ENCODE measurements at places on chromosomes 11 and 22.

- peak; percentile 81 for DNase-seq
Measured at GRCh38 chr11:66868726-66869566, 12.1 kb downstream of the LRFN4 start.

GRCh38 chr11:16001899-16002426 is 354.4 kb downstream of the SOX6 start:
- DNase-seq = no peak

DNA sequence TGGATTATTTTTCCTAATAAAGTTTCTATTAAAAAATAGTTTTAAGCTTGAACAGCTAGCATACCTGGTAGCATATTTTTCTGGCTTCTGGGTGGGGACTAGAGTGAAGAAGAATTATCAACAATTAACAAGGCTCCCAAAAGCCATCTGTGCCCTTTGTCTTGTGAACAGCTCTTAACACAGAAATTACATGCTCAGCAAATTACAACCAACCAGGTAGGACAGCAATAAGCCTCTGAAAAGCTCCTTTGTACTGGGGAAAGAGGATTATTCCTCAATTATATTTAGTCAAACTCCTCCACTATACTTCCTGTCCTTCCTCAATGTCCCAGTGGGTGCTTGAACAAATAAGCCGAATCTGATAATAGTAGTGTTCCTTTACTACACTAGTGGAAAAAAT is 162.8 kb downstream of the RAB38 start:
- no peak for DNase-seq

GRCh38 chr22:37310075-37310606 is 27.8 kb downstream of the CYTH4 start:
- no peak for DNase-seq

DNA sequence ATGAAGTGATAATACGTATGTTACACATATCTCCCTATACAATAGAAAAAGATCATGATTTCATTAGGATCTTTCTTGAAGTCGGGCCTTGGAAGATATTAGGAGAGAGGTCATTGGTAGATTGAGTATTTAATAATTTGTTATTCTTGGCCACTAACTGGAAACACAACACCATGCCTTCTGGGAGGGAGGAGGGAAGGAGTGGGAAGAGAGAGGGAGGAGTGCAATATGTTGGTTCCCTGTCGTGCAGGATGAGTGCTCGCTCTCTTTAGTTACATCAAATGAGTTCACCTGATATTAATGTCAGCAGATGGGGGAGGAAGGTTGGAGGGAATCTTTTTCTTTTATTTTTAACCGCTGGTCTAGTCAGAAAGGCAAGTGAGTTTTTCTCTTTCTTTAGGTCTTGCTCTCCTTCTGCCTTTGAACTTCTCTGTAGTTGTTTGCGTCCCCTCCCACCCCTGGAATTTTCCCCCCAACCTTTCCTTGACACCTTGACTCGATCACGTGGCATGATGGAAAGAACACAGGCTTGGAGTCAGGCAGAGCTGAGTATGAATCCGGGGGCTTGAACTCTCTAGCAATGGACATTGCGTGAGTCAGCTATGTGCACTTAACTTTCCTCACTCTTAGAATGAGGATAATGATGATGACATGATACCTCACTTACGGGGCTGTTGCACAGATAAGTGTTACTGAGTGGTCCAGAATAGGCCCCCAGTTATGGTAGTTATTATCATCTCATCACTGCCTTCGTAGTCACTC is 6.2 kb downstream of the ADAMTS15 start:
- no peak for DNase-seq

GRCh38 chr22:26214466-26214865 is 45.2 kb downstream of the SEZ6L start:
- DNase-seq = no peak

DNA sequence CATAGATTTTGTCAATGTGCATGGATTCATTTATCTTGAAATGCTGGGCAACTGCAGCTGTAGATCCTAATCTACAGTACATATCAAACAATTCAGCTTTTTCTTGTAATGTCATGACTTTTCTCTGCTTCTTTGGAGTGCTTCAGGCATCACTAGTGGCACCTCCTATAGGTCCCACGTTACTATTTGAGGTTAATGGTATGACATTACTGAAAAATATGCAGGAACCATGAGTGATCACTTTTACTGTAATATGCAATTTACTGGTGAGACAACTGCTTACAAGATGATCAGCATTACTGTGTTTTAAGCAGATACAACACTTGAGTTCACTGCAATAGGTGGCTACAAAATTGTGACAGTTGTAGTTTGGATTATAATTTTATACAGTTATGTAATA is 3.0 kb downstream of the CENATAC start:
- no peak for DNase-seq

DNA sequence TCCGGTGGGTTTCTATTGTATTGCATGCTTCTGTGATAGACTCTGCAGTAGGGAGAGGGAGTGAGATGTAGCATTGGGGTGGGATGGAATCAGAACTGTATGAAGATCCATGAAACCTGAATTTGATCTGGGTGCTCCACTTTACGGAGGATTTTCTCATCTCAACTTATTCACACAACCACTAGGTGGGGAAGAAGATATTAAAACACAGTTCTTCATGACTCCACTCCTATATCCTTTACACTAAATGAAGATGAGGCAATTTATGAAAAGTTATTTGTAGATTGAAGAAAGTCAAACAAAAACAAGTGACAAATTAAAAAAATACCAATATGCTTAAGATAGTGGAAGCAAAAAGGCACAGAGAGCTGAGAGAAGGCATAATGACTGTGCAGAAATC is 92.6 kb upstream of the PDGFD start:
- no peak for DNase-seq

DNA sequence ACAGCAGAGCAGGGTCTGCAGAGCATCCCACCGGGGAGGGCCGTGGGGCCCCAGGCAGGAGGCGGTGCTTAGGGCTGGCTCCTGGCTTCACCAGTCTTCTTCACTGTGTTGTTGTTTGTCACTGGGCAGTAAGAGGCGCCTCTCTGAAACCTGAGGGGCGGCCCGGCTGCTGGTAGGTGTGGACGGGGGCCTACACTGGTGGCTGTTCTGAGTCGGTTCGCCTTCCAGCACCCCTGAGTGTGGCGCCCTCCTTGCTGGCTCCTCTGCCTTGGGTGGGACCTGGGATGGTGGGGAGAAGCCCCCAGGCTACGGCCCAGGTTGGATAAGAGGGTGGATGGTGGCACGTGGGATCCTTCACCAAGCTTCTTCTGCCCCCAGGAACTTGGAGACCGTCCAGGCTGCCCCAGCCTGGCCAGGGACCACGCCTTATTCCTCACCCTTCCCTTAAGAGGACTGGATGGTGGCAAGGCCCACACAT is 10.4 kb upstream of the GRAMD4 start:
- peak; percentile 68 for DNase-seq

DNA sequence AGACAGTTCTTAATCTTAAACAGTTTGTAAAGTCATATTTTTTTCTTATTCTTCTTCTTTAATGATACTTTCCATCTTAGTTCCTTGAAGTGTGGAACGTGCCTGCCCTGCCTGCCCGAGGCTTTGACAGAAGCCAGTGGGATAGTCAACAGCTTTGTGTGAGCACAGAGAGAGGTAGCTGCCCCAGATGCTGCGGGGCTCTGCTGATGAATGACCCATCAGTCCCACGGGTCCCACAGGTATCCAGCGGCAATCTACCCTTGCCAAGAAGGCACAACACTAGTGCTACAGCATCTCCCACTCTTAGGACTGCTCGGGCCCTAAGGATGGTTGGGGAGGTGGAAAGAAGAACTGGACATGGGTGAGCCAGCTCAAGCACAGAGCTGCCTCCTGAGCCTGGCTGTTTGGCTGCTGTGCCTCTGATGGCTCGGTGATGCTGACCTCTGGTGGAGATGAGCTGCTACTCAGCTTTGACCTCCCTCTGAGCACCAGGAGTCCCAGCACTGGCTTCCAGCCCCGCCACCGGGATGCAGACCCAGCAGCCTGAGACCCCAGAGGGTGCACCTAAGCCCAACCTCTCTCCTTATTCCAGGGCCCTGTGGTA is 11.8 kb upstream of the APLNR start:
- peak; percentile 60 for DNase-seq
